ENCODE measurements at places on chromosomes 6 and 20. TPM values are rescaled to one million over a fixed set of nuclear protein-coding genes. Genes with fewer than 3 reads are reported as not detected.

DNA sequence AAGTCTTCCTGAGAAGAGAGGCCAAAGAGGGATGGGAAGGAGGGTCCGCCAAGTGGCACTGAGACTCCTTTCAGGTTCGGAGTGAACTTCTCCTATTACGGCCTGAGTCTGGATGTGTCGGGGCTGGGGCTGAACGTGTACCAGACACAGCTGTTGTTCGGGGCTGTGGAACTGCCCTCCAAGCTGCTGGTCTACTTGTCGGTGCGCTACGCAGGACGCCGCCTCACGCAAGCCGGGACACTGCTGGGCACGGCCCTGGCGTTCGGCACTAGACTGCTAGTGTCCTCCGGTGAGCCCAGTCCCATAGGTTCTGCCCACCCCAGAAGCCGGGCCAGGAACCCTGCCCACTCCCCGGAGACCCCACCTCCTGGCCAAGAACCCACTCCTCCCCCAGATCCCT lies 4.1 kb downstream of the SLC22A7 start:
- DNase-seq = no peak

DNA sequence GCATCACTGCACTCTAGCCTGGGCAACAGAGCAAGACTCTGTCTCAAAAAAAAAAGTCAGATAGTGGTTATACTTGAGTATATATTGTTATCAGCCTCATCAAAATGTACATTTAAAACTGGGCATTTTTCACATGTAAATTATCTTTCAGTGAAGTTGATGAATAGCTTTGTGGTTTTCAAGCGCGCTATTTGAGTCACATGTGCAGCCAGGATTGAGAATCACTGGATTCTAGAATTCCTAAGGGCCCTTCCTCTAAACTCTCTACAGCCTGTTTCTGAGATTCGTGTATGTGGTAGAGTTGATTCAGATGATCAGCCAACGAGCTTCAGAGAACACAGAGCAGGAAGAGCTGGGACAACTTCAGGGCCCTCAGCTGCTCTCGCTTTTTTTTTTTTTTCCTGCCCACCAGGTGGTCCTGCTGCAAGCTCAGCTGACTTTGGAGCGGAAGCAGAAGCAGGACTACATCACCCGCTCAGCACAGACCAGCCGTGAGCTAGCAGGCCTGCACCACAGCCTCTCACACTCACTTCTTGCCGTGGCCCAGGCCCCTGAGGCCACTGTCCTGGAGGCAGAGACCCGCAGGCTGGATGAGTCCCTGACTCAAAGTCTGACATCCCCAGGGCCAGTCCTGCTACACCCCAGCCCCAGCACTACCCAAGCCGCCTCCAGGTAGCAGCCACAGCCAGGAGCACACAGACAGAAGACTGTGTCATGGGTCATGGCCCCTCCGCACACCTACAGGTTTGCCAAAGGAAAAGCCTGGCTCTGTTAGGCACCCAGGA lies 18.3 kb downstream of the C20orf173 start:
- no peak for DNase-seq

The CDH4 gene
- total RNA-seq = 0.39 TPM

GRCh38 chr20:63351811-63352591 lies 9.1 kb downstream of the CHRNA4 start:
- no peak for DNase-seq

DNA sequence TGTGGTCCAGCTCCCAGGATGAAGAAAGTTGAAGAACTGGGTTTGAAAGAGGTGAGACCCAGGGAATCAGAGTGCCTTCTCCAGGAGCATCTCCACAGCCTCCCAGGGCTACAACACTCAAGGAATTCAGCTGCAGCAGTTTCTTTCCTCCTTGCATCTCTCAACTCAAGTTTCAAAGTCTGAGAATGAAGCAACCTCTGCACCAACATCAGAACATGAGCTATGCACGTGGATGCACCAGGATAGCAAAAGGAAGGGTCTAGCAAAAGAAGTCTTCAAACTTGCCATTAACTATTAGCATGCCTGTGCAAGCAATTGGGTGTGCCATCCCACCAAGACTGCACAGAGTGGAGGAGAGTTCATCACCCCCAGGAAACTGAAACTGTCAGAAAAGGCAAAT lies 193.9 kb downstream of the OTOR start:
- DNase-seq = no peak

DNA sequence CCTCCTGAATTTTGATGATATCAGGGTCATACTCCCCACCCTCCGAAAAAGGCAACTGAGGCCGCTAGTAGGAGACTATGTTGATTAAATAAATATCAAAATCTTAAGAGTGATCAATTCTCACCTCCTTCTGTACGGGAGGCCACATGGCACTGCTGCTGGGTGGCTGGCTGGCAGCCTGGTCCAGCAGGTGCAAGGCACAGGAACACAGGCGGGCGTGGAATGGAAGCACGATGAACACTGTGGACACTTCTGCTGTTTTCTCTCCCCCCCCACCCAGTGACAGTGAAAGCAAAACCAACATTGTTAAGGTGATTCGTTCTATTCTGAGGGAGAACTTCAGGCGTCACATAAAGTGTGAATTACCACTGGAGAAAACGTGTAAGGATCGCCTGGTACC lies 9.7 kb upstream of the CLDN20 start:
- no peak for DNase-seq
